ENCODE measurements at places on chromosomes 1 and 21.
A peak's percentile ranks its signal among the peaks of the same experiment; 100 is the strongest.

- no peak for DNase-seq
These were observed 23.0 kb upstream of the DNAJC11 start for GRCh38 chr1:6724517-6725141.

- no peak for DNase-seq
These were observed 22.2 kb upstream of the ERG start for GRCh38 chr21:38520511-38520910.

GRCh38 chr21:34500191-34500590 is 11.8 kb downstream of the KCNE1 start:
- DNase-seq: no peak

- DNase-seq: no peak
These were observed 12.5 kb downstream of the PSMB4 start for GRCh38 chr1:151411884-151412283.

- no peak for DNase-seq
These were observed 74.4 kb downstream of the COL24A1 start for GRCh38 chr1:86082183-86082582.

- no peak for DNase-seq
These were observed 8.4 kb upstream of the GUCA2B start for GRCh38 chr1:42144711-42145388.

GRCh38 chr1:27285274-27285660 is 36.7 kb upstream of the TMEM222 start:
- no peak for DNase-seq

GRCh38 chr21:33734818-33735217 is 92.5 kb downstream of the ITSN1 start:
- no peak for DNase-seq

- DNase-seq: no peak
These were observed 248.4 kb downstream of the HHIPL2 start for GRCh38 chr1:222299524-222299923.

DNA sequence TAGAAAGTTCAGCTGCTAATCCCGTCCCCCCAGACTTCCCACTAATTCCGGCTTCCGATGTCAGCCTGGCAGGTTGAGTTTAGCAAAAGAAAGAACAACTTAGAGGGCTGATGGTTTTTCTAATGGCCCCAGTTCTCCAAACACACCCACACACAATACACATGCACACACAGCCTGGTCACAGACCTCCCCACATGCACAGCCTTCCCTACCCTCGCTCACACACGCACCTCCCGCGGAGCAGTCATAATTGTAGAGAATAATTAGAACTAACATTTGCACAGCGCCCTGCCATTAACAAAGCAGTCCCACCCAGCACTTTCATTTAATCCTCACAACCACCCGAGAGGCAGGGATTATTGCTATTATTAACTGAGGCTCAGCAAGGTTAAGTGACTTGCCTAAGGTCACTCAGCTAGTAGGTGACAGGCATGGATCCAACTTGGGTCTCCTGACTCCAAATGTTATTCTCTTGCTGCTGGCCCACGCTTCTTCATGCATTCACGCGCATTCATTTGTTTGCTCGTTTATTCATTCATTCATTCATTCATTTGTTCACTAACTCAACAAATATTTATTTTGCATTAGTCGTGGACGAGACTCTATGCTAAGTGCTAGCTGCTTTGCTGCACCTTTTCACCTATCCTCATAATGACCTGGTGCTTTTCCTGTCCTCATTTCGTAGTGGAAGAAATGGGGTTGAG is 274.9 kb downstream of the FOXD2 start:
- no peak for DNase-seq

DNA sequence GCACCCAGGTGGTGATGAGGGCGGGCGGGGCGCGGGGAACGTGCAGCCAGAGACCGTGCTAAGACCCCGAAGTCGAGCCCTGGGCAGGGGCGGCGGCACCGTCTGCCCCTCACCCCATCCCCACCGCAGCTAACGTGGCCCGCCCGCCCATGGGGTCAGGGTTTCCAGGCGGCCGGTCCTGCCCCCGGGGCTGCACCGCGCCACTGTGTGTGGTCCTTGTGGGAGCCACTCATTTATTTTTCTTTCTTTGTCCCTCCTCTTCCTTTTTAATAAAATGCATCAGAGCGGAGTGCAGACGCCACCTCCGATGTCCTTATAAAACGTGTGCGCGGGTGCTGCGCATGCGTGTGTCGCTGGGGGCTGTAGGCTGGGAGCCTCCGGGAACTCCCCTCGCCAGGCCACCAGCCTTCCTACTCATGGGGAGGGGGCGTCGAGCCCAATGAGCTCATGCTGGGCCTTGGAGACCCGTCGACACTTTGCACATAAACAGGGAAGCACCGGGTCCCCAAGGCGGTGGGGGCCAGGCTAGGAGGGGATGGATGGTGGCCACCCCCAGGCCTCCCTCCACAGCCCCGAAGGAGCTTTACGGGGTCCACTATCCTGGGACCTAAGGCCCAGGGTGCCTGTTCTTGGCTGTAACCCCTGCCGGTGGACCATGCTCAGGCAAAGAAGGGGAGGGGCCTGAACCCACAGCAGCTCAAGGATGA is 59.9 kb downstream of the WNT9A start:
- DNase-seq: no peak

- no peak for DNase-seq
These were observed 712 bp downstream of the TEKT2 start for GRCh38 chr1:36084497-36085115.

DNA sequence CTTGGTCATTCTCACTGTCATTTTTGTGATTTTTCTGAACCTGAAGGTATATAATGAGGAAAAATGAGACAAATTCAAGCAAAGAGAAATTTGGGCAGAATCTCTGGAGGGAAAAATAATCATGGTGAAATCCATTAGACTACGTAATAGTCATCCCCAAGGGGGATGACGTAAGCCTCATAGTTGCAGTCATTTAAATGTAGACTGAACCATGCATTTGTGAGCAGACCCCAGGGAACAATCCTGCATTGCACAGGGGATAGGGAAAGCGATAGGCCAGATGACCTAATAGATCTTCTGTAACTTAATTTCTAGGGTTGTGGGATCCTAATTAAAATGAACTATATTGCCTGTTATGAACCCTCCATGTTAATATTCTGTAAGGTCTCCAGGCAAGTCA is 167.4 kb upstream of the C1orf21 start:
- DNase-seq: no peak

GRCh38 chr1:201759194-201759815 is 69.7 kb upstream of the IPO9 start:
- no peak for DNase-seq

- DNase-seq: no peak
These were observed 14.1 kb upstream of the RABGGTB start for GRCh38 chr1:75771978-75772377.

- DNase-seq: no peak
These were observed 3.0 kb downstream of the FUBP1 start for GRCh38 chr1:77975907-77976306.

- DNase-seq: peak; percentile 72
These were observed 472.7 kb downstream of the PTPRU start for GRCh38 chr1:29708796-29709703.

GRCh38 chr1:46464915-46465314 is 24.7 kb upstream of the DMBX1 start:
- DNase-seq: no peak

DNA sequence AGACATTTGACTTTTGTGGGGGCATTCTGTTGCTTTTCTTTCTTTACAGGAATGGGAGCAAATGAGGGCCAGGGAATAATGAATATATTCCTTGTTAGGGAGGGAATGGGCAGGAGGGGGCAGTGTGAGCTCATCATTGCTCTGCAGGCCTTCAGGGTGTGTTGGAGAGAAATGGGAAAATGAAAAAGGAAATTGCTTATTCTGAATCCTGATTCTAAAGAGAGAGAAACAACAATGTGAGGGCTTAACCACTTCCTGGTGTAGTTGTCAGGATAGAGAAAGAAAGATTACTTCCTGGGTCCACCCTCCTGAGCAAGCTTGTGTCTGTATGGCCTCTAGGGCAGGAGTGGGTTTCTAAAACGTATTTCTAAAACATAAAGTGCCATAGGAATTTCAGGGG is 28.3 kb downstream of the VANGL2 start:
- DNase-seq: no peak
